ENCODE measurements at places on chromosomes 7 and 10.

DNA sequence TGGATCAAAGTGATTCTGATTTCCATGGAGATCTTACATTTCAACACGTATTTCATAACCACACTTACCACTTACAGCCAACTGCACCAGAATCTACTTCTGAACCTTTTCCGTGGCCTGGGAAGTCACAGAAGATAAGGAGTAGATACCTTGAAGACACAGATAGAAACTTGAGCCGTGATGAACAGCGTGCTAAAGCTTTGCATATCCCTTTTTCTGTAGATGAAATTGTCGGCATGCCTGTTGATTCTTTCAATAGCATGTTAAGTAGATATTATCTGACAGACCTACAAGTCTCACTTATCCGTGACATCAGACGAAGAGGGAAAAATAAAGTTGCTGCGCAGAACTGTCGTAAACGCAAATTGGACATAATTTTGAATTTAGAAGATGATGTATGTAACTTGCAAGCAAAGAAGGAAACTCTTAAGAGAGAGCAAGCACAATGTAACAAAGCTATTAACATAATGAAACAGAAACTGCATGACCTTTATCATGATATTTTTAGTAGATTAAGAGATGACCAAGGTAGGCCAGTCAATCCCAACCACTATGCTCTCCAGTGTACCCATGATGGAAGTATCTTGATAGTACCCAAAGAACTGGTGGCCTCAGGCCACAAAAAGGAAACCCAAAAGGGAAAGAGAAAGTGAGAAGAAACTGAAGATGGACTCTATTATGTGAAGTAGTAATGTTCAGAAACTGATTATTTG lies 15.3 kb downstream of the HNRNPA2B1 start:
- DNase-seq, result no peak

- DNase-seq, result peak; percentile 38
These were observed 328.4 kb upstream of the GNAI1 start for GRCh38 chr7:79806161-79806734.

- no peak for DNase-seq
These were observed 67.0 kb downstream of the WDR37 start for GRCh38 chr10:1123198-1123597.

GRCh38 chr10:104254493-104255310 lies at the start of gene GSTO1:
Gene GSTO1 (plus strand): TSS chr10:104254892. CDS start chr10:104254929, 37 bp downstream.
- DNase-seq, result peak; percentile 68

DNA sequence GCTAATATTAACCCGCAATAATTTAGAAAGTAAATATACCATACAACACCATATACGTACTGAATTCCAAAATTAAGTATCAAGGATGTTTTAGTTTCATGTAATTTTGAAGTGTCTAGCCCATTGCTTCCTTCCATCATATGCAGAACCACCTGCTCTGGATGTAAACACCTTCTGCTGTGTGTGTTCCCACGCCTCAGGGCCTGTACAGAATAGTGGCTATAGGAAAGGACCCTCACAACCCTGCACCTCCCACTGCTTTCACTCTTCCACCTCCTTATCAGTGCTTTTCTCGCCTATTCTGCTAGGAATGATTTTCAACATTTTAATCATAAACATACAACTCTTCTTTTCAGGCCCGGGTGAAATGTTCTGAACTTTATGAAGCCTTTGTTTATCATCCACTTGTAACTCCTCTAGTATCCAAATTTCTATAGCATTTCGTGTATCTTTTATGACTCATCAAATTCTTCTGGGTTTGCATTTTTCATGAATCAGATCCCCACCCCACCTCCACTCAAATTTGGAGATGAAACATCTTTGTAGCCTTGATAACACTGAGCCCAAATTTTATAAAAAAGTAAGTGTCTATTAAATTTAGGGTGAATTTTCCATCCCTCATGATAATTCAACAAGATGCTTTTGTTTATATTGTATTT lies 1106.8 kb upstream of the C7orf33 start:
- DNase-seq, result peak; percentile 69

All from fibroblast of skin of right quadriceps (primary cell).